NCI-H446 treated with DMSO at 0.1 percent for 48 hours (cell line): ENCODE measurements at places on chromosomes 1 and 21.

DNA sequence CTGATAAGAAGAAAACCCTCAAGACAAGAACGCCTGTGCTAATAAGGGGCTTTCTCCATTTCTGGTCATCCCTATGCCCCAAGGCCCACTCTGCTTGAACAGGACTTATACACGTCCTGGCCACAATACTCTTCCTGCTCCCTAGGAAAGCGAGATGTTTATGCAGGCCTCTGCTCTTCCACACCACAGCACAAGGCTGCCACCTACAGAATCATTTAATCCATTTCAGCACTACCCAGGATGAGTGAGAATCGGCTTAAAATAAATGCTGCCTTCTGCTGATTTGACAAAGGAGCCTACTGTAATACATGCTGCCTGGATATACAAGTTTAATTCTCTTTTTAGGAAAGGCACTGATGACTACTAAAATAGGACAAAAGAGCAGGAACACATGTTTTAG lies 29.4 kb downstream of the FRRS1 start:
- DNase-seq, result peak; percentile 3

GRCh38 chr1:246293366-246294121 lies 213.5 kb downstream of the SMYD3 start:
- DNase-seq, result no peak

GRCh38 chr1:192168964-192169363 lies 10.7 kb downstream of the RGS18 start:
- DNase-seq, result no peak

DNA sequence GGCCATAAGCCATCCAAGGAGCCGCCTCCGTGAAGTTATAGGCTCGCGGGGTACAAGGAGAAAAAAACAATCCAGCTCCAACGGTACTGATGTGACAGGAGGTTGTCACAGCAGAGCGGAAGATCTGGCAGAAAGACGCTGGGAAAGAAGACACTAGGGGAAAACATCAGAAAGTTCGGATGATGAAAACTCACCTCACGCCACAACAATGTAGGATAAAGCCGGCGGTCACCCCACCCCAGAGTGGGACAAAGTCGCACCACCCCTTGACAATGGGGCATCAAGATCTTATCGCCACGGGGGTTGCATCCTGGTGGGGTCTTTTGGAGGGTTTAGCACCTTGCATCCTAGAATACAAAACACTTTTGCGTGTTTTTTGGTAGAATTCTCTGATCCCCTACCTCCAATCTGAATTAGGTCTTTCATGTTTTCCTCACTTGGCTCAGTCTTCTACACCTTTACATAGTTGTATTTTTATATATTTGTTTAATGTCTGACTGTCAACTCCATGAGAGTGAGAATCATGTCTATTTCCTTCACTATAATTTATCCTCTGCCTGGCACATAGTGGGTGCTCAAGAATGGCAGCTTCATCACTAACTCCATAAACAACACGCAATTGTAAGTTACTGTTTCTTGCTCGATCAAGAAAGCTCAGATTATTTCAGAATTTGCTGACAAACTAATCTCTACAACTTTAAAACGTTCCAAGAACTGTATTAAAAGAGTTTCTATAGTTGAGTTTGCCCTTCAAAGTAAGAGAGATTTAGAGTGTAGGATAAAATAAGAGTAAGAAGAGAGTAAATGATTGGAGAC lies 611 bp upstream of the ZSWIM5 start:
- DNase-seq, result no peak

GRCh38 chr1:157073944-157074685 lies 25.5 kb downstream of the ETV3L start:
- DNase-seq, result peak; percentile 5

DNA sequence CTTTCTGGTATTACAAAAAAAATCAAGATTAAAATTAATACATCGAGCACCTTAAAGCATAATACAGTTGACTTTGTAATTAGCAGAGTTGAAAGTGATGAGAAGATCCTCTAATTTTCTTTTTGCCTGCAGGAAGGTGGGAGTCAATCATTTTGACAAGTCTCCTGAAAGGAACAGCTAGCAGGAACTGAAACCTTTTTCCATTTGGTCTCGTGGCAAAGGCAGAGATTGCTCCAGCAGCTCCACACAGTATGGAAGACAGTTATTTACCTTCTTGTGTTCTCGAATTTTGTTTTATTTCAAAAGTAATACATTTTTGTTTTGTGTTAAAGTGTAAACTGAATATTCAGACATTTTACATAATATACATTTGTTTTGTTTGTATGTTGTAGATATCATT lies 7.7 kb downstream of the S100PBP start:
- DNase-seq, result no peak

DNA sequence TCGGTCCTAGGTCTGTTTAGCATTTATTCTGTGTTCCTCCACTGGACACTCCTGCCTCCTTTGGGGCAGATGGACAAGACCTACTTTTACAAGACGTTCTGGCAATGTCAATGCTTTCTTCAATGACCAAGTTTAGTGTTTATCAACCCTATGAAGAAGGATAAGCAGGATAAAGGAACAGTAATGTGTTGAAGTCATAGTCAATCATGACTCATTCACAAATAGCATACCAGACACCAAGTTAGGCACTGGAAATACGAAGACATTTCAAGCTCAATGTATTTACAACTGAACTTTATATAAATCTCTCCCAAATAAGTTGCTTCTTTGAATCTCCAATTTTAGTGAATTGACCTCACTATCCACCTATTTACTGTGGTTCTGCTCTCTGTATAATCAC lies 4.8 kb upstream of the SLC35D1 start:
- DNase-seq, result no peak

GRCh38 chr1:184296466-184297243 lies 90.2 kb upstream of the C1orf21 start:
- DNase-seq, result peak; percentile 94

- DNase-seq, result no peak
These were observed 1.3 kb downstream of the KRTAP12-3 start for GRCh38 chr21:44658913-44659595.

DNA sequence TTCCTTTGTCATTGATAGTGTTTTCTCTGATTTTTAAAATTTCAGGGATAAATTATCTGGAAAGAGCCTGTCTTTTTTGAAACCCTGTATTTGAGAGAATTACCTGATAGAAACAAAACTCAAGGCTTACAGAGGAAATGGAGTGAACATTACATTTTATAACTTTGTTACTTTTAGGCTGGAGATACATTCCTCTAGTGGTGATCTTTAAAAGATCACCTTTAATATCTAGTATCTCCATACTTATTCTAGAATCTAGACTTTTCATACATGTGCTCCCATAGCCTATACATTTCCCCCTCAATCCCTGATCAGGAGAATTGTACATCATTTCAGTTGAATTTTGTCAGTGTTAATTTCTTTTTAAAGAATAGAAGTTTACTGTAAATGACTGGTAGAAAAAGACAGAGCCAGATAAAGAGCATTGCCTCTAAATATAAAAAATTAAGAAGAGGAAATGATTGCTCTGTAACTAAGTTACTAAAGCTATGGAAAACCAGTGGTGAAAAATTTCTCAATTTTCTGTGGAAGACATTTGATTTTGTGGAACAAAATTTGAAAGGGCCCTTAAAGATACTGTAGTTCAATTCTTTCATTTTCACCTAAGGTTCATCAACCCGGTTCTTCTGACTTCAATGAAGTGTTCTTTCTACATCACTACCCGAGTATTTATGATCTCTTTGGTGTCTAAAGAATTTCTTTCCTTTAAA lies 33.7 kb downstream of the RASAL2 start:
- no peak for DNase-seq

GRCh38 chr1:209727785-209728184 lies 23.1 kb downstream of the HSD11B1 start:
- DNase-seq, result no peak

GRCh38 chr1:9410737-9411297 lies 118.1 kb downstream of the SPSB1 start:
- DNase-seq, result no peak

DNA sequence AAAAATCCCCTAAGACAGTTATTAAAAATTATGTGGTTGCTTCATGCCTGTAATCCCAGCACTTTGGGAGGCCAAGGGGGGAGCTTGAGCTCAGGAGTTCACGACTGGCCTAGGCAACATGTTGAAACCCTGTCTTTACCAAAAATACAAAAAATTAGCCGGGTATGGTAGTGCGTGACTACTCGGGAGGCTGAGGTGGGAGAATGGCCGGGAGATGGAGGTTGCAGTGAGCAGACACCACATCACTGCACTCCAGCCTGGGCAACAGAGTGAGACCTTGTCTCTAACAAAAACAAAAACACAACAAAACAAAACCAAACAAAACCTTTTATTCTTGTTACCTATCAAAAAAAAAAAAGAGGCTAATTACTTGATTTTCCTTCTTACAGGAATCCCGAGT lies 2.1 kb downstream of the ELK4 start:
- no peak for DNase-seq

- no peak for DNase-seq
These were observed 2.3 kb downstream of the ADGRB2 start for GRCh38 chr1:31761883-31762282.
